ENCODE measurements at places on chromosomes 5 and 9.

- DNase-seq, result no peak
These were observed 20.5 kb downstream of the EQTN start for GRCh38 chr9:27276193-27277030.

GRCh38 chr9:129649726-129650679 lies 8.1 kb upstream of the ASB6 start:
- no peak for DNase-seq

DNA sequence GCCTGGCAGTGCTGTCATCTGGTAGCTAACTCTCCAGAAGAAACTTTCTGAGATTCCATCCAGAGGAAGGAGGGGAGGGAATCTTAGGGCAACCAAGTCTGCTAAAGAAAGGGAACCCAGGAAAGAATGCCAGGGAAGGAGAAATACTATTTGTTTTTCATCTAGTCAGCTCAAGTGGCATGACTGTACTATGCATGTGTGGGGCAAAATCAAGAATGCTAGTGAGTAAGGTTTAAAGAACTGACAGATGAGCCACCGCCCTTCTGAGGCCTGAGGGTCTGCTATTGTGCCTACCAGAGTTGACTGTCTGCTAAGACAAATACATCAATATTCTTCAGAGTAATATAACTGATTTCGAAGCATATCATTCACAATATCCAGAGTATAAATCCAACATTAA lies 204.2 kb downstream of the SLC12A2 start:
- DNase-seq, result no peak

DNA sequence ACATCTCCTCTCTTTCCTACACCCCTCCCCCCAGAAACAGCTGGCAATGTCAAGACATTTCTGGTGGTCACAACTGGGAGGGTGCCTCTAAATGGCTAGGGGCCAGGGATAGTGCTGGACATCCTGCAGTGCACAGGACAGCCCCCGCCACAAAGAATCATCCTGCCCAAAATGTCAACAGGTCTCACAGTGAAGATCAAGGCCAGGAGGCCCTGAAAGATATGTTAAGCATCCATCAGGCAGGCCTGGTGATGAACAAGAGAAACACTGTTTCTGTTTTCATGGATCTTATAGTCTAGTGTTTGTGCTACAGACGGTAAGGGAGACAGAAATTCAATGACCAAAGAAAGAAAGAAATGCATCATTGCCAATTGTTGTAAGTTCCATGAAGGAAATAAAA lies 45.9 kb downstream of the WWC1 start:
- no peak for DNase-seq

DNA sequence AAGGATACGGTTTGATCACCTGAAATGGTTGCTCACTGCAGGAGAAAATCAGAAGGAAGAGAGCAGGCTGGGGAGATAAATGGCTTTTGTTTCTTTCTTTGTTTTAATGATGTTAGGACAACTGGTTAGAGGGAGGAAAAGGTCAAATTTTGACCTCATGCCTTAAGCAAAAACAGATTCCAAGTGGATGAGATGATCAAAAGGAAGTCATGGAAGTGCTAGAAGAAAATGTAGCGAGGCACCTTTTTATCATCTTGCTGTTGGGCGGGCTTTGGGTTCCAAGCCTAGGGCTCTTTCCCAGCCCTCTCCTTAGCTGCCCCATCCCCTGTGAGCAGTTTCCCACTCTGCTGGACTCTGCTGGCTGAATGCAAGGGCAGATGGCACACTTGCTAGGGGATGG lies 127.9 kb downstream of the ADAMTS2 start:
- no peak for DNase-seq

DNA sequence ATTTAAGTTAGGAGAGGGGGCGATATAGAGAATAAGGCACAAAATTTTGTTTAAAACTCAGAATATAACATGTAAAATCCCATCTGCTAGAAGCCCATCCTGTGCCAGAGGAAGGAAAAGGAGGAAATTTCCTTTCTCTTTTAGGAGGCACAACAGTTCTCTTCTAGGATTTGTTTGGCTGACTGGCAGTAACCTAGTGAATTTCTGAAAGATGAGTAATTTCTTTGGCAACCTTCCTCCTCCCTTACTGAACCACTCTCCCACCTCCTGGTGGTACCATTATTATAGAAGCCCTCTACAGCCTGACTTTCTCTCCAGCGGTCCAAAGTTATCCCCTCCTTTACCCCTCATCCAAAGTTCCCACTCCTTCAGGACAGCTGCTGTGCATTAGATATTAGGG lies 18.3 kb downstream of the MOCS2 start:
- no peak for DNase-seq

- no peak for DNase-seq
These were observed 72.6 kb downstream of the GTF3C4 start for GRCh38 chr9:132742821-132743311.

DNA sequence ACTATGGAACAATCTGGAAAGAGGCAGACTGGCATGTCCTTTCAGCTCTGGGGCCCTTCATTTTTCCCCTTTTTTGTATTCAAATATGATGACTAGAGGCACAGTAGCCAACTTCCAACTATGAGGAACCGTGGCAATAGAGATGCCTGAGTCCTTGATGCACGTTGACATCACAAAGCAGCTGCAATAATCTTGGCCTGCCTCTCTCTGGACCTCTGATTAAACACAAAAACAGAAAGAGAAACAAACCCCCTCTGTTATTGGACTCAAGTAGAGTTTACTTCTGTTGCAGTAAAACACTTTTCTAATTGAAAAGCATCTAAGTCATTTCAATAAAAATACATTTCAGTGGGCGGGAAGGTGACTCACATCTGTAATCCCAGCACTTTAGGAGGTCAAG lies 122.2 kb upstream of the GRAMD2B start:
- DNase-seq, result no peak

DNA sequence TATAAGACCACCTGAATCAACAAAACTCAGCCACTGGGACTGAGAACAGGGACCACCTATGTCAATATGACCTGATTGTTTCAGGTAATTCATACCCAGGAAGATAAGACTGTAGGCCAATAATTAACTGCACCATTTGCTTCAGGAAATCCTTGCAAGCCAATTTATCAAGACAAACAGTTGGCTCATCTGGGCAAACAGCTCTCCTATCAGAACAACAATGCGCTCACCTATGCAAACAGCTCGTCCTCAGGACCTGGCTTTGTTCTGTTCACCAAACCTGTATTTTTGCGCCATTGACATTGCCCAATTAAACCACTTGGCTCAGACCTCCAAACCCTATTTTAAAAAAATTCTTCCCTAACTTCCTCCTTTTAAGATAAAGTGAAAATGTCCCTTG lies 92.3 kb upstream of the MARCHF11 start:
- no peak for DNase-seq

GRCh38 chr9:27653246-27653645 lies 80.0 kb upstream of the C9orf72 start:
- no peak for DNase-seq

DNA sequence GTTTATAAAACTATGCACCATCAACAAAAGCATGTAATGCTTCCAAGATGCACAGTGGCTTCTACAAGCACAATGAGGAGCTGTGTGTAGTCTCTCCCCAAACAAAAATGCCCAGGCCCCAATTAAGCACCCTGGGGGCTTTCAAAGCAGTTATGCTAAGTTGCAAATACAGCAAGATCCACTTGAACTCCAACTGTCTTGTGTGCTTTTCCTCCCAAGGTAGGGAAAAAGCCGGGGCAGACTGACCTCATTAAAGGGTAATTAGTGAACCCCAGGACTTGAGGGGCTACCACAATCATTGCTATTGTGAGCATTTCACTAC lies 13.1 kb downstream of the ZNF608 start:
- DNase-seq, result no peak

DNA sequence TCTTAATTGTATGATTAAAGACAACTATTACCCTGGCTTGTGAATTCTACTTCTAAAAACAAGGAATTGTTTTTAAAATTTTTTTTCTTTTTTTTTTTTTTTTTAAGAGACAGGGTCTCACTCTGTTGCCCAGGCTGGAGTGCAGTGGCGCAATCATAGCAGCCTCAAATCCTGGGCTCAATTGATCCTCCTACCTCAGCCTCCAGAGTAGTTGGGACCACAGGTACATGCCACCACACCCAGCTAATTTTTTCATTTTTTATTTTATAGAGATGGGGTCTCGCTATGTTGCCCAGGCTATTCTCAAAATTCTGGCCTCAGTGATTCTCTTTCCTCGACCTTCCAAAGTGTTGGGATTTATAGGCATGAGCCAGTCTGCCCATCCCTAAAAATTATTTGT lies 62.3 kb downstream of the HABP4 start:
- no peak for DNase-seq

GRCh38 chr5:158407824-158408195 lies 548.9 kb upstream of the CLINT1 start:
- DNase-seq, result no peak

Data from T-helper 17 cell (primary cell).